ENCODE measurements at places on chromosomes 12 and 14.
A peak's percentile ranks its signal among the peaks of the same experiment; 100 is the strongest.

GRCh38 chr12:124916374-124917134 lies 2.1 kb upstream of the UBC start:
- peak; percentile 92 for DNase-seq

- no peak for DNase-seq
Measured at GRCh38 chr12:108816652-108817335, 40.6 kb downstream of the SSH1 start.

DNA sequence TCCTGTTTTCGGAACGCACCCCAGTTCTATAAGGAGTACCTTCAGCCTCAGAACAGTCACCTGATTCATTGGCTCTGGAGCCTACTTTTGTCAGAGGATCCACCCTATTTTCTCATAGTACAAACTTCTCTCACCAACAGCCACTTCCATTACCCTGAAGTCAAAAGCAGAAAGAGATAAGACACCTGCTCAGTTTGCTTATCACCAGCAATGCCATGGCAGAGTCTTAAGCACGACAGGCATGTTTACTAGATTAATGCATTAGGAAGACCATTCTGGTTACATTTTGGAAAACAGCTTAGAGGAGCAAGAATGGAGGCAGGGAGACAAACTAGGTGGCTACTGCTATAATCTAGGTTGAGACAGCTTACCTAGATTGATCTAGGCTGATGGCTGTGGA lies 67.7 kb downstream of the GXYLT1 start:
- no peak for DNase-seq

- no peak for DNase-seq
Measured at GRCh38 chr14:73666583-73666982, 21.8 kb downstream of the DNAL1 start.

DNA sequence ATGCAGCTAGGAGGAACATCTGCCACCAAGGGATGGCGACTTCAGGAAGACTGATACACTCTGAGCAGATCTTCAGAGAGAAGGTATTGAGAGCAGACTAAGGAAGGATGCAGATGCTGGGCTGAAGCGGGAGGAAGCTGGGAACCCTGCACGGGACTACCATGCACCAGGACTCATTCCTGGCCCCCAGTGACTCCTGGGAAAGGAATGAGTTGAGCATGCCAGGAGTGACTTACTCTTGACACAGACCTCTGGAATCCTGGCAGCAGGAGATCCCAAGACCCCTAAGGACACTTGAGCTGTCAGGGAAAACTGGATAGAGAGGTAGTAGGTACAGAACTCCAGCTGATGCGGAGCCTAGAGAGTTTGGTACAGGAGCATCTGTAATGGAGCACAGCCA lies 336.1 kb downstream of the RPS29 start:
- no peak for DNase-seq

DNA sequence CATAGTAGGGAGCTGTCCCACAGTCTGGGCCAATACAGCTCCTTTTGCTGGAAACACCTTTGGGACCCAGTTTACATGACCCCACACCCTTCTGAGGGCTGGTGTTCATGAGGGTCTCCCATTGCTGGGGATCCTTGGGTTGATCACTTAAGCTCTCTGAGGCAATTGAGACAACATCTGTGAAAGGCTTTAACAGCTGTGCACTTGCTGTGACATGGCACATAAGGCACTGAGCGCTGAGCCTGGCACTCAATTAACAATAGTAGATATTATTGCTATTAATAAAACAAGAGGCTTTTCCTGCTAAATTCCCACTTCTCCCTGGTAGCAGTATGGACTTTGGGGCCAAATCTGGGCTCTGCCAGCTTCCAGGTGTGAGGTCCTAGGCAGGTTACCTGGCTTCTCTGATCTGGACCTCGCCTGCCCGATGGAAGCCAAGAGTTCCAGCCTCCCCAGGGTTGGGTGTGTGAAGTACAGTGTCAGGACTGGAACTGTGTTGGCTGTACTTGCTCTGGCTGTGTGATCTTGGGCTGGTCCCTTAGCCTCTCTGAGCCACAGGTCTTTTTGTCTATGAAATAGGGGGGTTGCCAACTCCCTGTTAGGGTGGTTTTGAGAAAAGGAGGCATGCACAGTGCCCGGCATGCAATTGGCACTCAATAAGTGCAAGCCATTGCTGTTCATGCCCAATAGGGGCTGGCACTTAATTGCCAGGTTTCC lies 3.1 kb downstream of the SH2B3 start:
- DNase-seq = no peak

GRCh38 chr12:114955414-114956014 lies 271.5 kb upstream of the TBX3 start:
- no peak for DNase-seq

Measured in posterior cingulate gyrus (tissue), 11 donors.